Lower lobe of right lung (tissue), 2 donors: ENCODE measurements at places on chromosomes 12 and 14. TPM values are rescaled to one million over a fixed set of nuclear protein-coding genes. Genes with fewer than 3 reads are reported as not detected.

PRB2 gene
- total RNA-seq: not detected

PLEK2 gene
- 2.3 TPM for total RNA-seq

DNA sequence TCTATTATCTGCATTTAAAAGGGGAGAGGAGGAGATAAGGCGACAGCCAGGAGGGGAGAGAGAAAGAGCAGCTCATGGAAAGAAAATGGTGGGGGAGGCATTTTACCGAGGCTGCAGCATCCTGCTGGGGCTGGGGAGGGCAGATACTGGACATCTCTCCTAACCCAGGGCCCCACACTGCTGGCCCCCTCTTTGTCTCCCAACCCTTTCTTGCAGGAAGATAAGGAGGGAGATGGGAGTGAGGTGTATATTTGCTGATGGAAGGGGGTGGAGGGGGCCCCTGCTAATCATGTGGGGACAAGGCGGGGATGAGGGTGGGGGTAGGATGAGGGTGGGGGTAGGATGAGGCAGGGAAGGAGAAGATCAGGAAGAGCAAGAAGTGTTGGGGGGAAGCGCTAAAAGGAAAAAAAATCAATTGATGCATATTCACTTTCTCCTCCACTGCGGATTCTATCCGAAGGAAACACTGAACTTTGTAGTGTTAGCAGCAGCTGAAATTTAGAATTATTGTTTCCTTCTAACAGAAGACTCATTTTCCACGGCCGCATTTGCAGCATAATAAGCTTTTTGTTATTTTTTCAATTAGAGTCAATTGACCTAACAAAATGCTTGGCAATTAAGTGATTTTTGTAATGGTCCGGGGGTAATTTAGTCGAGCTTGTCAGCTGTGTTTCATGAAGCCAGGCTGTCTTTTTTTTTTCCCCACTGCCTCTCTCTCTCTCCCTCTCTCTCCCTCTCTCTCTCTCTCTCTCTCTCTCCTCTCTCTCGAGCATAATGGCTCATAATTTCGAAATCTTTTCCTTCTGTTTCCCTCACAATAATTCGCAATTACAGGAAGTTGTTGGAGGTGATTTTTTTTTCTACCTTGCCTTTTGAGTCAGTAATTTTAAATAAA, 1134.6 kb downstream of the BCL11B start:
- no peak overlapping the region for H3K4me3 ChIP-seq
- peaks cover 5% of the 10 kb centered on the region for H3K27me3 ChIP-seq
- H3K27ac ChIP-seq: no peak overlapping the region
- H3K36me3 ChIP-seq: no peaks in the 10 kb centered on the region

DNA sequence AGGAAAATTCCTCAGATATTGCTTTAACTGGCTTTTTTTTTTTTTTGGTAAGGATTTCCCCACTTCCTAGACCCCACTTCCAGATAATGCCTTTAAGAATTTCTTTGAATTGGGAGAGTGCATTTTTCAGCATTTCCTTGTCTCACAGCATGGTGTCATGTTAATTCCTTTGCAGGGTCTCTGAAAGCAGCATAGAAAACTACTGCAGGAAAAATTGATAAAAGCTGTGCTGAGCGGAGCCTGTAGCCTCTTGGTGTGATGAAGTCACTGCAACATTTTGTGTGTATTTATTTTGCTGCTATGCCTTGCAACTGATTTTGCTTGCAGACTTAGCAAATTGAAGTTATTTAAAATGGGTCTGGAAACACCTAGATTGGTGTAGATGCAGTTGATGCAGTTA, 2.7 kb downstream of the ANO4 start:
- DNase-seq: no peak
- no peaks in the 10 kb centered on the region for H3K4me1 ChIP-seq
- no peaks in the 10 kb centered on the region for H3K36me3 ChIP-seq
